Activated CD8-positive, alpha-beta T cell treated with anti-CD3 and anti-CD28 coated beads, Interleukin-2, amount 10 ng/mL, durations not matched to agents 7 days and 5 days (primary cell): ENCODE measurements at places on chromosomes 3 and 15.

GRCh38 chr3:138234401-138235179, 47.5 kb downstream of the ARMC8 start:
- DNase-seq = no peak
- H3K36me3 ChIP-seq = peaks cover 44% of the 10 kb centered on the region
- H3K27ac ChIP-seq = peak overlapping the region; percentile 10
- H3K4me3 ChIP-seq = no peak overlapping the region
- peaks cover 14% of the 10 kb centered on the region for H3K4me1 ChIP-seq
- H3K27me3 ChIP-seq = no peaks in the 10 kb centered on the region

- no peak overlapping the region for H3K4me3 ChIP-seq
- H3K36me3 ChIP-seq = peaks cover 2% of the 10 kb centered on the region
- peaks cover 10% of the 10 kb centered on the region for H3K27me3 ChIP-seq
- H3K4me1 ChIP-seq = no peaks in the 10 kb centered on the region
Measured at GRCh38 chr3:44913868-44914468, 39.6 kb downstream of the TGM4 start.

- peaks cover 39% of the 10 kb centered on the region for H3K36me3 ChIP-seq
- DNase-seq = no peak
- peaks cover 44% of the 10 kb centered on the region for H3K4me1 ChIP-seq
- no peak overlapping the region for H3K4me3 ChIP-seq
- H3K27ac ChIP-seq = no peak overlapping the region
- peaks cover 18% of the 10 kb centered on the region for H3K27me3 ChIP-seq
Measured at GRCh38 chr15:69766156-69766555, 313.5 kb downstream of the RPLP1 start.

DNA sequence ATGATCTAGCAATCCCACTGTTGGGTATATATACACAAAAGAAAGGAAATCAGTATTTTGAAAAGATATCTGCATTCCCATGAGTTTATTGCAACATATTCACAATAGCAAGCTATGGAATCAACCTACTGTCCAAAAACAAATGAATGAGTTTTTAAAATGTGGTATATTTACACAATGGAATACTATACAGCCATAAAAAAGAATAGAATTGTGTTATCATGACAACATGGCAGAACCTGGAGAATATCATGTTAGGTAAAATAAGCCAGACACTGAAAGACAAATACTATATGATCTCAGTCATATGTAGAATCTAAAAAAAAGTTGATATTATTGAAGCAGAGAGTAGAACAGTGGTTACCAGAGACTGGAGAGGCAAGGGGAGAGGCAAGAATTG, 732.6 kb downstream of the MCTP2 start:
- no peak overlapping the region for H3K4me3 ChIP-seq
- H3K4me1 ChIP-seq = no peaks in the 10 kb centered on the region
- no peak for DNase-seq
- H3K27me3 ChIP-seq = no peaks in the 10 kb centered on the region

- peaks cover 2% of the 10 kb centered on the region for H3K27me3 ChIP-seq
- H3K4me3 ChIP-seq = no peak overlapping the region
- H3K27ac ChIP-seq = no peak overlapping the region
- DNase-seq = no peak
Measured at GRCh38 chr3:167978071-167978470, 117.7 kb downstream of the GOLIM4 start.

GRCh38 chr3:128275316-128276145, 122.2 kb downstream of the EEFSEC start:
- no peak overlapping the region for H3K27ac ChIP-seq
- DNase-seq = no peak
- H3K27me3 ChIP-seq = no peaks in the 10 kb centered on the region
- peaks cover 2% of the 10 kb centered on the region for H3K36me3 ChIP-seq
- peaks cover 9% of the 10 kb centered on the region for H3K4me1 ChIP-seq

DNA sequence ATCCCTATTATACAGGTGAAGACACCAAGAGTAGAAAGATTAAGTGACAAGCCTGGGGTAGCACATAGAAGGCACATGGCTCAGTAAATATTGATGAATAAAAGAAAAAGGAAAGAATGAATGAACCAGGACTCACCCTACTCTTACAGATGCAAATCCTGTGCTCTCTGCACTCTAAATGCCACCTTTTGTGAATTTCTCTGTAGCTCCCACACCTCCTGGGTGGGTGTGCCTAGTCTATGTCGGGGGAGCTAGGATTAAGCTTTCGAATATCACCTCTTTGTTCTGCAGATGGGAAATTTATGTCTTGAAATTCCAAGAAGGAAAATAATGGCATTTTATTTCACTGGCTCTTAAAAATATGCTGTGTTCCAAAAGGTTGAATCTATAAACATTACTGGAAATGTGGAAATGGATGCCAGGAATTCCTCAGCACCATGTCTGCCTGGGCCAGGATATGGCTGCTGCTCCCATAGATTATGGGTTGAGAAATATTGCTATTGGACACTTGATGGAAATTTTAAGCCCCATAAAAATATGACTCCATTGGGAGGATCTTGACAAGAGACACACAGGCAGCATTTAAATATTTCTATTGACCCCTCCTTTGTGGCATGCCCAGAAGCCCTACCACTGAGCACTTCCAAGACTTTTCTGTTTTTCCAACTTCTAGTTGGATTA, 43.3 kb downstream of the CCNB2 start:
- no peak for DNase-seq
- H3K27ac ChIP-seq = no peak overlapping the region
- H3K27me3 ChIP-seq = no peaks in the 10 kb centered on the region
- no peak overlapping the region for H3K4me3 ChIP-seq
- no peaks in the 10 kb centered on the region for H3K4me1 ChIP-seq
- peaks cover 31% of the 10 kb centered on the region for H3K36me3 ChIP-seq

DNA sequence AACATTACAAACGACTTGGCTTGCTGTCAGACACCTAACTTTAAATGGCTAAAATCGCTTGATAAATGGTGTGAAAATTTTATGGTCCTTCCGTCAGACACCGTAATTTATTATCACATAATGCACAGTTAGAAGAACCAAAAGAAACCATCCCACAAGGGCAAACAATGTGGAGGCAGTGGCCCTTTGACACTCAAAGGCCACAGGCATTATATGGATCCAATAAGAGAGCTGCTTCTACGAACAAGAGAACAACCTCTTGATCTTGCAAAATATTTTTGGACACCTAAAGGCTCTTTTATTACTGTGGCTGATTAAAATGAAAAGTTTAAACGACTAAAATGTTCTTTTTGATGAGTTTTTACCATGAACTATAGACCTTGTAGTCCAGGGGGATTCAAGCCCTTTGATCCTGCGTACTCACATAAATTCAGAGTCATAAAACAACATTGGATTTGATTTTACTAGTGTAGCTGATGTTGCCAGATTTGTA, 202.8 kb downstream of the FMN1 start:
- no peak for DNase-seq
- H3K4me3 ChIP-seq = no peak overlapping the region
- H3K36me3 ChIP-seq = no peaks in the 10 kb centered on the region
- peaks cover 4% of the 10 kb centered on the region for H3K27me3 ChIP-seq
- no peak overlapping the region for H3K27ac ChIP-seq

- peaks cover 14% of the 10 kb centered on the region for H3K4me1 ChIP-seq
- DNase-seq = no peak
- H3K4me3 ChIP-seq = no peak overlapping the region
- H3K27me3 ChIP-seq = peaks cover 5% of the 10 kb centered on the region
- peaks cover 6% of the 10 kb centered on the region for H3K36me3 ChIP-seq
Measured at GRCh38 chr15:89072277-89072869, 15.9 kb upstream of the ABHD2 start.

GRCh38 chr3:126995926-126996512, 13.1 kb downstream of the PLXNA1 start:
- no peak overlapping the region for H3K4me3 ChIP-seq
- H3K4me1 ChIP-seq = no peaks in the 10 kb centered on the region
- no peaks in the 10 kb centered on the region for H3K36me3 ChIP-seq
- DNase-seq = no peak
- H3K27ac ChIP-seq = no peak overlapping the region

GRCh38 chr15:34085746-34086145, 15.9 kb downstream of the EMC7 start:
- H3K4me1 ChIP-seq = no peaks in the 10 kb centered on the region
- H3K36me3 ChIP-seq = peaks cover 44% of the 10 kb centered on the region
- H3K27me3 ChIP-seq = no peaks in the 10 kb centered on the region
- no peak overlapping the region for H3K27ac ChIP-seq
- DNase-seq = no peak
- H3K4me3 ChIP-seq = no peak overlapping the region

GRCh38 chr3:65955792-65956477, 82.8 kb downstream of the MAGI1 start:
- no peak overlapping the region for H3K4me3 ChIP-seq
- no peak overlapping the region for H3K27ac ChIP-seq
- no peaks in the 10 kb centered on the region for H3K4me1 ChIP-seq
- no peaks in the 10 kb centered on the region for H3K27me3 ChIP-seq
- no peak for DNase-seq

DNA sequence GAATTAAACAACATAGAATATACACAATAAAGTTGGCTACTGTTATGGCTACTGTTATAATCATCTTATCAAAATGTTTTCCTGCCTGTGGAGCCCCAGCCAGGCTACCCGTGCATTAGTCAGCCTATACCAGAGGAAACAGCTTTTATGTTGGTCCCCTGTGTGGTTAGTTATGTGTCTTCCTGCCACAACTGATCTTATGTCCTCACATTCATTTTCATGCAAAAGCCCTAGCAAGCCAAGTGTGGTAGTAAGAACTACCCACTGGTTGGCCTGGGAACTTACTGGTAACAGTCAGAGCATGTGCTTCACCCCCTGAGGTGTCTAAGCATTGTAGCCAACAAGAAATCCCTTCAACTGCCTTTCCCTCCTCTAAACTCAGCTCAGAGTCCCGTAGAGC, 21.8 kb downstream of the MGLL start:
- peak overlapping the region; percentile 44 for H3K4me3 ChIP-seq
- peaks cover 37% of the 10 kb centered on the region for H3K4me1 ChIP-seq
- peak; percentile 74 for DNase-seq
- no peaks in the 10 kb centered on the region for H3K27me3 ChIP-seq
- peak overlapping the region; percentile 97 for H3K27ac ChIP-seq

DNA sequence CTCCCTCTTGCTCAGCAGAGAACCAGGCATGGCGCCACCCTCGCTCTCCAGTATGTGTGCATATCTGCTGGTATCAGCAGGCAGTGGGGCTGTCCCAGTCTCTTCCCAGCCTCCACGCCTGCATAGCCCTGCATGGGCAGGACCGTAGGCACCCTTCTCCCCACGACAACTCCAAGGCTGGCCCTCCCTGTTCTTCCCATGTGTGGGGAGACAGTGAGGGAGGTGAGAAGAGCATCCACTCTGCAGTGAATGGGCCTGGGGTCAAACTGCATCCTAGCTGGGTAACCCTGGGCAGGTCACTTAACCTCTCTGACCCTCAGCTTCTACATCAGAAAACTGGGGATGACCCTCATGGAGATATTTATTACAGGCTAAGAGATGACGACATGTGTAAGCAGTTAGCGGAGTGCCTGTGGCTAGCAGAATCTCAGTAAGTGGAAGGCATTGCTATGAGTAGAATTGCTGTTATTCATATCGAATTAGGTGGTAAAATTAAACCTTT, 13.3 kb upstream of the SSUH2 start:
- no peak overlapping the region for H3K4me3 ChIP-seq
- no peaks in the 10 kb centered on the region for H3K36me3 ChIP-seq
- DNase-seq = no peak
- H3K4me1 ChIP-seq = no peaks in the 10 kb centered on the region

- no peak for DNase-seq
- no peaks in the 10 kb centered on the region for H3K4me1 ChIP-seq
- no peak overlapping the region for H3K4me3 ChIP-seq
- no peak overlapping the region for H3K27ac ChIP-seq
- no peaks in the 10 kb centered on the region for H3K27me3 ChIP-seq
- peaks cover 31% of the 10 kb centered on the region for H3K36me3 ChIP-seq
Measured at GRCh38 chr3:100163787-100164186, 49.5 kb upstream of the FILIP1L start.

DNA sequence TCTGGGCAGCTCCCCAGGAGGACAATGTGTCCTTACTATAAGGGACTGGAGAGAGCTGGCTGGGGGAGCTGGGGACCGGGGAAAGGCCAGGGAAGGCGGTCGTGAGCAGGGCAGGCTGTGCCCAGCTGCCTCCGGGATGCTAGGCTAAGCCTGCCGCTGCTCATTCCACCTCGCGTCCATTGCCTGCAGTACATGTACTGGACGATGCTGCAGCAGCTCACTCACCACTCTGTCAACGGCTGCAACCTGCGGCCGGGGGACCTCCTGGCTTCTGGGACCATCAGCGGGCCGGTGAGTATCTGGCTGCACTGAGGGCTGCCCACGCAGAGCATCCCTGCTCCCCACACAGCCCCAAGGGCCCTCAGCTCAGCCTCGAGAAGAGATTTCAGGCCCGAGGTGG, 27.1 kb downstream of the FAH start:
- no peak overlapping the region for H3K27ac ChIP-seq
- H3K4me1 ChIP-seq = no peaks in the 10 kb centered on the region
- no peak overlapping the region for H3K4me3 ChIP-seq
- DNase-seq = no peak
- peaks cover 22% of the 10 kb centered on the region for H3K36me3 ChIP-seq

DNA sequence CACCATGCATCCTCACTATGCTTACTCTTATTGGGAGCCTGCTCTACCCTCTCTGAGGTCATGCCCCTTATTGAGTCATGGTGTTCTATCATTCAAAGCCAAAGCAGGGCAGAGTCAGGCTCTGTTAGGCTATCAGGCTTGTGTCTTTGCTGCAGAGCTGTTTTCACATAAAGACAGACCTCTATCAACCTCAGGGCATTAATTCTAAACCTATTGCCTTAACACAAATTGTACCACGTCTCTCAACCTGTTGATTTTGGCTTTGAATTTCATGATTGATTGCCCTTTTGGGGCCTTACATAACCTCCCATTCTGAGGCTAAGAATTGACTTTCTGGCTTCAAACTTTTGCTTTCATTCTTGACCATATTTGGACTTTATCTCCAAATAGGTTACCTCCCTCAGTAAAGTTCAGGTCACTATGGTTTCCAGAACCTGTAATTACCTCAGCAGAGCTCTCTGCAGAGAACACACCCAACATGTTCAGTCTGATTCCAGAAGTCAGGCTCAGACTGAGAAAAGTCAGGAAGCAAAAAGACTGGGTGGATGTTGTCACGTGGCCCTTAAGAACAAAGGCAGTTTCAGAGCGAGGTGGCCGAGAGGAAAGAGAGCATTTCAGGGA, 221.4 kb upstream of the NANOGP8 start:
- no peak overlapping the region for H3K4me3 ChIP-seq
- DNase-seq = no peak
- no peaks in the 10 kb centered on the region for H3K4me1 ChIP-seq

DNA sequence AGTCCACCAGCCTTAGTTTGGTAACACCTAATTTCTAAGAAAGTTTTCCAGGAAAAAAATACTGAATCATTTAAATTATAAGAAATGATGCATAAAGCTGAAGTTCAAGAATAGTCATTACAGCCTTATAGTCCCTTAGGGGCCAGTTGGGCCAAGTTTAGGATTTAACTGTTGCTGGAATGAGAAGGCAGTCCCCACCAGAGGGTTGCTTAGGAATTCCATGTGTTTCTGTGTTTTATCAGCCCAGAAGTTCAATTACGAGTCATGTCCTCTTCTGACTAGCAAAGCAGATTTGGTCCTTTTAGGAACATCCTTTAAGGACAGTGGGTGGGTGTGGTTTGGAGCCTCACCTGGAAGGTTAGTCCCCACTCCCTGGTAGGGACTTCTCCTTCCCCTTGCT, 57.0 kb upstream of the NR2E3 start:
- no peak overlapping the region for H3K4me3 ChIP-seq
- no peaks in the 10 kb centered on the region for H3K36me3 ChIP-seq
- H3K27me3 ChIP-seq = peaks cover 17% of the 10 kb centered on the region
- DNase-seq = no peak
